ENCODE measurements at places on chromosomes 12 and 14.

DNA sequence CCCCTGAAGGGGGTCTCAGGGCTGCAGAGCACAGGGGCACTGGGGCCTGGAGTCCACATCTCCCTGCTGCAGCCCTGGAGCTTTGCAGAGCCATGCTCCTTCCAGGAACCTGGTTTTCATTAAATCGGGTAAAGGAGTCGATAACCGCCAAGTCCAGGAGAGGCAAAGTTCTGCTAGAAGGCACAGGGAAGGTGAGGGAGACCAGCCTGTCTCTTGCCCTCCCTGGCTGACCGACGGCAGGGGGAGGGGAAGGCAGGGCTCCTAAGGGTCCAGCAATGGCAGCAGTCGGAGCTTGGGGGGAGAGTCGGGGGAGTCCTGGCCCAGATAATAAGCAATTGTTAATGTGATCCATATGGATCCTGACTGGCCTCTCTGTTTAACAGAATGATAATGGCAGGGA, 3.0 kb downstream of the FIGNL2 start:
- DNase-seq = no peak

- DNase-seq = no peak
Observed at GRCh38 chr14:61774861-61775260, 12.6 kb downstream of the SNAPC1 start.

DNA sequence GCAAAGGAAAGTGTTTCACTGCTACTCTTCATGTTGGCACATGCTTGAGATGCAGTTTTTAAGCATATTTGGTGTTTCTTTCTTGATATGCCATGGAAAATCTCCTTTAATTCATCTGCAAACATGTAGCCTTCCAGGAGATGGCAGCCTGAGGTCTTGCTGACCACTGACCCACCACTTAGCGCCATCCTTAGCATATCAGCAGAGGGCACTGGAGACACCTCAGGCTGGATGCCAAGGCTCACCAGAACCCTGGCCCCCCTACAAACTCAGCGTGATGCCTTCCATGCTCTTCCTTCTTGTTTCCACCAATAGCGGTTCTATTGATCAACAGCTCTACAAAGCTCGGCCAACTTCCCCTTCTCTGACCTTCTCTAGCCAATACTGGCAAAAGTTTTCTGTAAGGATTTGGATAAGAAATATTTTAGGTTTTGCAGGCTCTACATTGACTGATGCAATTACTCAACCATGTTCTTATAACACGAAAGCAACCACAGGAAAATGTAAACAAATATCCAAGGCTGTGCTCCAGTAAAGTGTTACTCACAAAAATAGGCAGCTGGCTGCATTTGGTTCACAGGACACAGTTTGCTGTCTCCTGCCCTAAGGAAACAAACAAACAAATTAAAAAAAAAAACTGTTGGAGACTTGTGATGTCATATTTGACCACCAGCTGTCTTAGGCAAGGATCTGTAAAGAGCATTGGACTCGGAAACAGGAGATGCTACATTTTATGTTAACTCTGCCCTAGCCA, 209.7 kb downstream of the SLC15A4 start:
- DNase-seq = no peak

DNA sequence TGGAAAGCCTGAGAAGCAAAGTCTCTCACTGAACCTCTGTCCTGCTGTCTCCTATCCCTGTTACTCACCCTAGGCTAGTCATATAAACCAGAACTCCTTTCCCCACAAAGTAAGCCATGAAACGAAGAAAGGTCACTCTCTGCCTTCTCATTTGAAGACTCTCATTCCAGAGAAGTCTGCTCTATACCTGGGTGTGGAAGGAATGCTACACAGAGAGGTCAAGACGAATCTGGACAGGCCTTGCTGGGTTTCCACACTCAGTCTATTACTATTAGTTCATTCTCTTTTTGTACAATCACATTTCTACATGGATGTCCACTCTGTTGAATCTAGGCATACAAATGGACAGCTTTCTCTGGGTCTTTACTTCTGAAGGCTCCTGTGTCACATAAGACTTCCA, 2.4 kb upstream of the AEBP2 start:
- no peak for DNase-seq

DNA sequence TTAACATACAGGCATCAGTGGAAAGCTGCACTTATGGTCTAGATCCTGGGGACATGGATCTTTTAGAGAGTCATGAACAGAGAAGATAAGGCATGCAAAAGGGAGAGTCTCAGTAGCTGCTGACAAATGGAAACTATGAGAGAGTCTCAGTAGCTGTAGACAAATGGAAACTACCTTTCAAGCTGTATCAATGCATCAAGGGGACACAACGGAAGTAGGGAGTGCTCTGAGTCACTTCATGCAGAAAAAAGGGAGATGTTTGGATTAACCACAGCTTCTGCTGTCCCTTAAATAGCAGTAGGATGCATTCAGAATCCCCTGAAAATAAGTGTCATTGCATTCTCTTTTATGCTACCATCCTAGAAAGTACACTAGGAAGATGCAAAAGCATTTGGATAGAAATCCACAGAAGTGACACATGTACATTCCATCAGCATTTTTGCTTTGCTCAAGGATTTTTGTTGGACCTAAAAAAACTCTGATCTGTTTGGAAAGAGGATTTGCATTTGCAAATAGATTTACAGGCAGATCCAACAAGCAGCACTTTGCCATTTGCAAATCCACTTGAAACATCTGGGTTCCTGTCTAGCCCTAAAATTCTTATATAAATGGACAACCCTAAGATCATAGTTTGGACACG, 227.5 kb upstream of the LMO3 start:
- no peak for DNase-seq

GRCh38 chr14:69363055-69363454, 35.0 kb downstream of the ERH start:
- DNase-seq = no peak

- no peak for DNase-seq
Observed at GRCh38 chr14:104531421-104532190, 48.0 kb upstream of the C14orf180 start.

GRCh38 chr12:124210991-124211577, 83.8 kb upstream of the RFLNA start:
- no peak for DNase-seq

DNA sequence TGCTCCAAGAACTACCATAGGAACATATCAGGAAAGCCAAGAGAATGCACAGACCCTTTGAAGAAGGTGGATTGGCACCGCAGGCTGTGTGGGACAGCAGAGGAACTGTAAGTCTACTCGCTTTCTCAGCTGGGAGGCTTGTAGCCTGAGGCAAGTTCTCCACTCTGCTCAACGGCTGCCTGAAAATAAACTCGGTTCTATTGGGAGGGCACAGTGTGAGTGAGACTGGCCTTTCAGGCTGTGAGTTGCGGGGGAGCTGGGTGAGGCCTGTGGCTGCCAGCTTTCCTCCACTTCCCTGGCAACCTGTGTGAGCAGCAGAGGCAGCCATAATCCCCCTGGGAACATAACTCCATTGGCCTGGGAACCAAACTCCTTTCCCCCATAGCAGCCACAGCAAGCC, 132.1 kb downstream of the ANKS1B start:
- no peak for DNase-seq

GRCh38 chr14:50085570-50086320, 30.6 kb downstream of the VCPKMT start:
- no peak for DNase-seq

DNA sequence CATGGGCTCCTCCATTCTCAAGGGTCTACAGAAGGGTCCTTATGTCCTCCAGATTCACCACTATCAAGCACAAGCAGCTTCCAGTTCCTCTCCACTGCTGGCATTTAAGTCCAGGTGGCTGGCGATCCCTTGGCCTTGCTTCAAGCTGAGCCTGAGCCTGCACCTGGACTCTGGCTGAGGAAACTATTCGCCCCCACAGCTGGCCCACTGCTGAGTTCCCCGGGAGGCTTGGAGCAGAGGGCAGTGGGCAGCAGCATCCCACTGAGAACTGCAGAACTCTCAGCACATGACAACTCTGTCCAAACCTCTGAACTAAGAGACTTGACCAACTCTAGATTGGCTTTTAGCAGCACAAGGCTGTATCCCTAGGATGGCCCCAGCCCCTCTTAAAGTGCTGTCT, 11.3 kb upstream of the RABGGTA start:
- no peak for DNase-seq

- DNase-seq = peak; percentile 48
Observed at GRCh38 chr12:111298582-111299436, 70.1 kb downstream of the PHETA1 start.

DNA sequence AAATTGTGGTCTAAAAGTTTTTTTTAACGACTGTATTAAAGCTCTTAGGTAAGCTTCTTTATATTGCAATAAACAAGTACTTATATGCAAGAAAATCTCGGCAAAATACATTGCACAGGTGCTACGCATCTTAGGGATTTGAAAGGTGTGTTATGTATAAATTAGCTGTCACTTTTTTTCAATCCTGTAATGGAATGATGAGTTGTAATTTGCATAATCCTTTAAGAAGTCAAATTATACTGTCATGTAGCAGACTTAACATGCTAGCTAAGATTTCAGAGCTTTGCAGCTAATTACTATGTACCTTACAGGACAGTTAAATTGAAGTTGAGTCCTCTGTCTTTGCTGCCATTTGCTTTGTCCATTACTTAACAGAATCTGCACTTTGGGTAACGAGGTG, 117.5 kb downstream of the NPAS3 start:
- DNase-seq = no peak

DNA sequence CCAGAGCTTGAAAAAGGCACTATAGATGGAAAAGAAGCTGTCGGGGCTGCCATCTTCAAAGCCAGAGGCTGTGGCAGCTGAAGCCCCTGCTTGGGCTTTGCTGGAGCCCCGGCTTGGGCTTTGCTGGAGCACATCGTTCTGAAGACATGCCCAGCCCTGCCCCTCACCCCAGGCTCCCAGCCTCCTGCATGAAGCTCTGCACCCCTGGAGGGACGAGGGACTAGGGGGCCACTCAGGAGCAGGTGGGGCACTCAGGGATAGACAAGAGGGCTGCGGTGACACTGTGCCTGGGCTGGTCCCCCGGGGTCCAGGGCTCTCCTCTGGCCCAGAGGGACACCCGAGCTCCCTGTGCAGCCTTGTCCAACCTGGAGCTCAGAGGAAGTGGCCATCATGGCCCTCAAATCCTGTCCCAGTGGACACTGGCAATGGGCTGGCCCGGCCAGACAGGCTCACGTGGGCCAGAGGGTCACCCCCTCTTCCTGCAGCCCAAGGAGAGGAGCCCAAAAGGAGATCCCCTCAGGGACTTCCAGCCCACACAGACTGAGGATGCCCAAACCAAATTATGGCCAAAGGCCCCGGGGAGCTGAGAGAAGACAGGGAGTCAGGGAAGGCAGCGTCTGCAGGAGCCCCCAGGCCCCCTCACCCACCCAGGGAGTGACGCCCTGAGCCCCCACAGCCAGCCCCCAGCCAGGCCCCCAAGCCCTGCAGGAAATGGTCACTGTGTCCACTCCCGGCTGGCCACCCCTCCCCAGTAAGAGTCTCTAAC, 23.1 kb upstream of the C14orf180 start:
- no peak for DNase-seq

- DNase-seq = no peak
Observed at GRCh38 chr12:103677905-103678304, 90.8 kb downstream of the STAB2 start.

GRCh38 chr14:61681413-61681812, 13.9 kb upstream of the HIF1A start:
- DNase-seq = no peak
